BJ (cell line): ENCODE measurements at places on chromosomes 4 and X.

- no peak for DNase-seq
Observed at GRCh38 chr4:69360271-69360670, 80.0 kb downstream of the UGT2B28 start.

DNA sequence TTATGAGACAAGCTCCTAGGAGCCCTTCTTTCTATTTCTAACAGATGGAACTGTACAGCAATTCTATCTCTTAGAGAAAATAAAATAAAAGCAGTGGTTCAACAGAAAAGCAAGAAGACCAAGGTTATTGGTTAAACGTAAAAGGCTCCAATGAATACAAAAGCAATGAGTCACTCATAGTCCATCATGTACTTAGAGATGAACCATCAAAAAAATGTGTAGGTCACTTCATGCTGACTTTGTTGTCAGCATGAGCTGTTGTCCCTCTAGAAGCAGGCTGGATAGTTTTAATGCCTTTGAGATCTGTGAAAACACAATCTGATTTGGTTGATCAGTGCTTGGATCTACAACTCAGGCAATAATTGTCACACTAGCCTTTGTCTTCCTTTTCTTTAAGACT, 378.6 kb upstream of the ANXA10 start:
- no peak for DNase-seq

DNA sequence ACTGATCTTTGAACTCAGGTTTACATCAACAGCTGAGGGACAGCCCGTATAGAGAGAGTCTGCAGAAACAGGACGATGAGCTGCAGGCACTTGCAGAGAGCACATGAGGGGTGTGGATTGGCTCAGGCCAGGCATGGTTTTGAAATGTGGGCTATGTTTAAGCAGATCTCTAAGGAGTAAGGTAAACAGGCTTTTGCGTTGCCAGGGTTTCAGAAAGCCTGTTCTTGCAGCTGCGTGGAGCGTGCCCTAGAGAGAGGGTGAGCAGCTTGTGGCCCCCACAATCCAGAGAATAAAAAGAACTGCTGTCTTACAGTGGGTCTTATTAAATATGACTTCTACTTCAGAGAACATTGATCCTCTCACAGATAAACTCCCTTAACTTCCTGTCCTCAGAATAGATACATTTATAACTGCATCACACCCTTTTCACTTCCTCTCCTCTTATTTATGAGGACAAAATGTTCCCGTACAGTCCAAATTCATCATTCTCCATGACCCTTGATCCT, 64.1 kb downstream of the TMA16 start:
- no peak for DNase-seq

- DNase-seq: no peak
Observed at GRCh38 chr4:61149278-61149677, 50.8 kb upstream of the ADGRL3 start.

DNA sequence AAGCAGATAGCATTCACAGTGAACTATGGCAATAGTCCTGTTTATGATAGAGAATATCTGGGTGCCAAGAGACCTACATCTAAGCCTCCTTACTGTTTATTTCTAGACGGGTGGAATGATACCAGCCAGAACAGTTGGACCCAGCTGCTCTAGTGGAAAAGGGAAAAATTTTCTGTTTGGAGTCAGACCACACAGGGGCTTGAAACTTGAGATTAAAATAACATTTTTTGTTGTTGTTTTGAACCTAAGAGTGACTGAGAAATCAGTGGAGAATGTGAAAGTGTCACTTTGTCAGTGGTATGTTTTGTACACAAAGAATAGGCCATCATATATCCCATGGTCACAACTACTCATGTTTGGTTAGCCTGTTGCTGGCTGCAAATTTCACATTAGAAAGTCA, 105.7 kb downstream of the AGTR2 start:
- DNase-seq: no peak

DNA sequence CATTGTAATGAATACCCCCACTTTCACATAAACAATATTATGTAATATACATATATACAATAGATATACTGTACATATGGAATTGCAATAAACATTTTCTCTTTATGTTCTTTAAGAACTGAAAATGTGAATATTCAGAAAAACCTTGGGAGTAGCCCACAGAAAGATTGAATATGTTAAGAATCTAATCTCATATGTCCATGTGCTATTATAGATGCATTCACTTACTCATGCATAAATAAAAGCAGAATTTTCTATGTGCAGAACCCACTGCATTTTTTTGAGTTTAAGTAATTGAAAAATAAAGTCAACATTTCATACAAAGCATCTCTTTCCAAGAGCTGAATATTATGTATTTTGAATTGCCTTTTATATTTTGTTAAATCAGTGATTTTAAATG, 902.3 kb downstream of the PCDH19 start:
- DNase-seq: no peak

DNA sequence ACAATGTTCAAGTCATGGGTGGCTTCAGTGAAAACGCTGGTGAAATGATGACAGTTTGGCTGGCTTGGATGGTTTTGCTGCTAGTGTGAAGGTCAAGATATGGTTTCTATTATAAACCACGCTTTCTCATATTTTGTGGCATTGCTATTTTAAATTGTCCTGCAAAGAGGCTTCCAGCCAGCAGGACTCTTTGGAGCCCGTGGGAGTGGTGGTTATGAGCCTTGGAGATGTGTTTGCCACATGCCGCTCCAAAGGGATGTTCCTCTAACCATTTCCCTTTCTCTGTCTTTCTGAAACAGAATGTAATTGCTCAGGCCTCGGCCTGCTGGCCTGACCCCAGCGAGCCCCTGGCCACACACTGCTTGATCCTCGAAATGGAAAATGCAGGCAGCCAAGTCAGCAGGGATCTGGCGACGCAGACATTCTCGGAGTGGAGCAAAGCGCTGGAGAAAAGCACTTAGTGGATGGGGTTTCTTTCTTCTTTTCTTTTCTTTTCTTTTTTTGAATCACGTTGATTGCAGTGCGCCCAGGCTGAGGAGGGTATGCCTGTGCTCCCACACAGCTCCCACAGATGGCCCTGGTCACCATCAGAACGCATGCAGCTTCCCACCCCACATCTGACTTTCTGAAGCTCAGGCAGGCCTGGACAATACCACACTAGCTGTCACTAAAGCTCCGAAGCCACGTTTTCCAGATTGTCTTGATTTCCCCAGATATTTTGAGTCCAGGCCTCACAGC, 114.0 kb downstream of the ENPP6 start:
- no peak for DNase-seq

- DNase-seq: no peak
Observed at GRCh38 chr4:184148738-184149637, 68.7 kb downstream of the ENPP6 start.

DNA sequence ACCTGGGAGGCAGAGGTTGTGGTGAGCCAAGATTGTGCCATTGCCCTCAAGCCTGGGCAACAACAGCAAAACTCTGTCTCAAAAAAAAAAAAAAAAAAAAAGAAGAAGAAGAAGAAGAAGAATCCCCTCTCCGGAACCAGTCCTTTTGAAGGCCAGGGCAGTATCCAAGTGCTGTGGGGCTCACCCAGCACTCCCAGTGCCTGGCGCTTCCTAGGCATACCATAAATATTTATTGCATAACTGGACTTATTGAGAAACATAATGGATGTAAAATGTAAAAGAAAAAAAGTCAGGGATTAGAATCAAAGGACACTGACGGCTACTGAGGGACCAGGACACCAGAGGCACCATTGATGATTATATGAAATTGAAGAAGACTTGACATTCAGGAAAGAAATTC, 162.1 kb upstream of the KIT start:
- DNase-seq: no peak

DNA sequence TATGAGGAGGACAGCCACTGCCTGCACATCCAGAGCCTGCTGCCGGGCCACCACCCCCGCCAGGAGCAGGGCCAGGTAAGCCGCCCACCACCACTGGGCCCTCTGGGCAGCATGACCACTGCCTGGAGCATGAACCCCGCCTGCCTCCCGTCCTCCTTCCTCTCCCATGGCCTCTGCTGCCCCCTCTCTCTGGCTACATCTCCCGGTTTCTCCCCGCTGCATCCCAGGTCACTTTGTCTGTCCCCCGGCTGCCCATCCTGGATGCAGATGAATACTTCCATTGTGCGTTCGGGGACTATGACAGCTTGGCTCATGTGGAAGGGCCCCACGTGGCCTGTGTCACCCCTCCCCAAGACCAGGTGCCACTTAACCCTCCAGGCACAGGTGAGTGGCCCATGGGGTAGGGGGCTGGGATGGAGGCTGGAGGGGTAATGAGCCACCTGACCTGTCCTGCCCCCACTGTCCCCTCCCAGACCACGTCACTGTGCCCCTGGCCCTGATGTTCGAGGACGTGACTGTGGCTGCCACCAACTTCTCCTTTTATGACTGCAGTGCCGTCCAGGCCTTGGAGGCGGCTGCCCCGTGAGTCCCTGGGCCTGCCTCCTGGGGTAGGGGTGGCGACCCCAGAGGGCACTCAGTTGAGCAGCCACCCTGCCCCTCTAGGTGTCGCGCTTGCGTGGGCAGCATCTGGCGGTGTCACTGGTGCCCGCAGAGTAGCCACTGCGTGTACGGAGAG, 6.0 kb downstream of the PLXNB3 start:
- DNase-seq: no peak

DNA sequence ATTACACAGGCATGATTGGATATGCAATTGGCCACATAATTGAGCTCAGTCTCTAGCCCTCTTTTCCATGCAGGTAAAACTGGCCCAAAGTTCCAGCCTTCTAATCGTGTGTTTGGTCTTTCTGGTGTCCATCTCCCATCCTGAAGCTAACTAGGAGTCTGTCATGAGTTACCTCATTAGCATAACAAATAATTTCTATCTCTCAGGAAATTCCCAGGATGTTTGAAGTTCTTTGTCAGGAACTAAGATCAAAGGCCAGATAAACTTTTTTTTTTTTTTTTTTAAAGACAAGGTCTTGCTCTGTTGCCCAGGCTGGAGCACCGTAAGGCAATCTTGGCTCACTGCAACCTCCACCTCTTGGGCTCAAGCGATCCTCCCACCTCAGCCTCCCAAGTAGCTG, 15.8 kb downstream of the ATXN3L start:
- no peak for DNase-seq

GRCh38 chr4:83234902-83235644, 49.5 kb downstream of the COQ2 start:
- DNase-seq: no peak

DNA sequence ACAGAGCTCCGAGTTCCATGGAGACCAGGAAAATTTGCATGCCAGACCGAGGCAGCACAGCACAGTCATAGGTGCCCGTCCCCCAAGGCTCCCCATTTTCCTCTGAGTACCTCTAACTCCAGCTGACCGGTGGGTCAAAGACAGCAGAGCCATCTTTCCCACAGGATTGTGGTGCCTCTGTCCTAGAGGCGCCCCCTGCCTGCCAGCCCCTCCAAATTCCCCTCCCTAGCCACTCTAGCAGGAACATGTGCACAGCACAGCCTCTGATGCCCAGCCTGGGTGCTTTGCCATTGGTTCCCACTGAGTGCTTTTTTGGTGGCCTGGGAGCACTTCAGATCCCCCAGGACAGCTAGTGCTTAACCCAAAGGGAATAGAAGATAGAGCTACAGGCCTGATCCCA, 368.5 kb upstream of the PABPC5 start:
- DNase-seq: no peak

DNA sequence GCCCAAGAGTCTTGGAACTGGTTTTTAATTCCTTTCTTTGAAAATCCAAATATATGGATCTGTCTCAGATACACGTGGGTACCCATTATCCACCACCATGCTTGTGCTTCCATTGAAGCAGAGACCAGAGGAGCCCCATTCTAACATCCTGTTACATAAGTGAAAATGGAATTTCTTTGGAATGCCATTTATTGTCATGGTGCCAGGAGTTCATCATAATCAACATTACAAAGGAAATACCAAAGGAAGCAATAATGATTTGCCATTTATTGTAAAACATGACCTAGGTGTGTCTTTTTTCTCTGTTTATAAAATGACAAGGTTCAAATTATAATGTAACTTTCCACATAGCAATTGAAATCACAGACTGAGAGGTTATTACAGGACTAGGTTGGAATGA, 61.7 kb downstream of the PALLD start:
- DNase-seq: no peak

- DNase-seq: no peak
Observed at GRCh38 chr4:30783751-30784150, 63.6 kb downstream of the PCDH7 start.

DNA sequence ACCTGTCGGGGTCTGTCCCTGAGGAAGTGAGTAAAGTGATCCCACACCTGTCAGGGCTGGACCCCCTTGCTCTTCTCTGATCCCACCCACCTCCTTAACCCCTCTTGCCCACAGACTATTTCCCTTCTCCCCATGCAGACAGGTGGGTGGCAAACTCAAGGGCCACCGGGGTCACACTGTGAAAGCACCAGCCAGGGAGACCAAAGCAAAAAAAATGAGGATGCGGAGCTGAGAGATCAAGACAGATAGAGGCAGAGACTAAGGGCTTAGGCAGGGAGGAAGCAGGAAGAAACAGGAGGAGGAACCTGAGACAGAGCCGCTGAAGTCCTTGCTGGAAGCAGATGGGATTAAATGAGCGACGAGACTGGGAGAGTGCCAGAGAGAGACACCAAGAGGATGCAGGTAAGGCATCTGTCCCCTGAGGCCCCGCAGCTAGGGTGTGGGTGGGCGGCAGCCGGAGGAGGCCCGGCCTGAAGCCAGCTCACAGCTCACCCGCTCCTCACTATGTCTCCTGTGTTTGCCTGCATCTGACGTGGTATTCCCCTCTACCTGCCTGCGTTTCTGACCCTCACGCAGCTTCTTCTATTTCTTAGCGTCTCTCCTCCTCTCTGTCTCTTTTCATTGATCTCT, 7.2 kb downstream of the TIMM17B start:
- no peak for DNase-seq

DNA sequence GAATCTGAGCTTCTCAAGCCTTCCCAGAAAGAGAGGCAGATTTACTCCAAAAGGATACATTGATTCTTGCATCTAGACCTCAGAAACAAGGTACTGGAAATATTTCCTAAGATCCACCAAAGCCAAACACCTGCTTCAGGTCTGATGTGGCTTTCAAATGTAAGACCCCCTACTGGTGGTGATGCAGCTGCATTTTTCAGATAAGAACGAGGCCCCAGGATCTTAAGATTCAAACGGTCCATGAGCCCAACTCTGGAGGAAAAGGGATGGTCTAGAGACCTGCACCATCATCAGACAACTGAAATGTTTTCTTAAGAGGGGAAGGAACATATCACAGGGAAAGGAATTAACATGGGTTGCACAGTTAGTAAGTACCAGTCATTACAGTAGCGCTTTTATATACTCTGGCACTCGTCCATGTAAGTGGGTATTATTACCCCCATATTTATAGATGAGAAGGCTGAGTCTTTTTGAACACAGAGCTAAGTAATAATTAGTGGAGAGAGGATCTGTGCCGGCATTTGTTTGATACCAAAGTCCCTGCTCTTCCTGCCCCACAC, 73.7 kb downstream of the LEF1 start:
- no peak for DNase-seq

- DNase-seq: no peak
Observed at GRCh38 chr4:154622598-154622997, 10.1 kb upstream of the FGG start.

GRCh38 chr4:107210450-107211239, 174.5 kb upstream of the DKK2 start:
- DNase-seq: no peak

GRCh38 chrX:15679246-15679645, 14.6 kb upstream of the CLTRN start:
- no peak for DNase-seq

GRCh38 chrX:47704736-47705135, 45.8 kb upstream of the UXT start:
- DNase-seq: no peak

- no peak for DNase-seq
Observed at GRCh38 chr4:95516528-95517017, 32.2 kb downstream of the UNC5C start.

GRCh38 chrX:85591536-85591935, 212.1 kb upstream of the POF1B start:
- DNase-seq: no peak
